Left hindlimb (tissue), 1 donor: ENCODE measurements at places on chromosomes 2 and 18.

DNA sequence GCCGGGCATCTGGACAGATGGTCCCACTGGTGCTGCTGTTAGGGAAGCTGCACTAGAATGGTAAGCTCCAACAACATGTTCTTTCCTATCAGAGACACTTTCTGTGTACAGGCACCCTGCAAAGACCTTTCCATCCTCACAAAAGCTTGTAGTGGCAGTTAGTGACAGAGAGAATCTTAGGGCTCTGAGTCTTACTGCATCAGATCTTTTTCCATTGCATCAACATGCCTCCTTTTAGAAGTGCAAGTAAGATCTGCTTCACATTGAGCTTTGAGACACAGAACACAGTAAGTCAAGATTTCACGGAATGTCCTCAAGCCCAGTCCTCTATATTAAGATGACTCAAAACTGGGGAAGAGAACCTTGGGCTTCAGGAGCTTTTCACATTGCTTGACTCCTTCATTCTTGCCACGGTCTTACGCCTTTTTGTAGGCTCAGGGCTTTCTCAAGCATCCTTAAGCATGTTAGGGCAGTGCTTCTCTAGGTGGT, 52.6 kb downstream of the ARL4C start:
- DNase-seq: no peak

- DNase-seq: peak; percentile 43
Observed at GRCh38 chr2:239271882-239272281, 128.9 kb downstream of the HDAC4 start.

DNA sequence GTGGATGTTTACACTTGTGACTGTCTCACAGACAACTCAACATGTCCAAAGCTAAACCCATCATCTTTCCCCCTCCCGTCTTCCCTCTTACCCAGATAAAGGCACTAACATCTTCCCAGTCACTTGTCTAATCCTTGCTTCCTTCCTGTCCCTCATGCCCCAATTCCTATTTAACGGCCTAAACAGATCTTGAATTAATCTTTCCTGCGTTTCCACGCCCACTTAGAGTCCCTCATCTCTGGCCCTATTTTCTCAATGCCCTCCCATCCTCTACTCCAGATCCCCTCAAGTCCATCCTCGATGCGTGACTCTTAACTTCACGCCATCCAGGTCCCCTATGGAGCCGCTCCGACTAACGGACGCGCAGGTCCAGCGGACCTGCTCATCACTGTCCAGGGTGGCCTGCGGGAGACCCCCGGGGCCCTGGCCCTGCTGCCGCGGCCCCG, 682 bp upstream of the SCLY start:
- DNase-seq: no peak

- DNase-seq: no peak
Observed at GRCh38 chr2:134282629-134283400, 28.9 kb downstream of the MGAT5 start.

- no peak for DNase-seq
Observed at GRCh38 chr2:178482437-178482836, 2.2 kb downstream of the PLEKHA3 start.

- no peak for DNase-seq
Observed at GRCh38 chr18:64099244-64099643, 49.6 kb downstream of the LINC00305 start.

GRCh38 chr2:17600556-17601204, 60.2 kb downstream of the VSNL1 start:
- no peak for DNase-seq

DNA sequence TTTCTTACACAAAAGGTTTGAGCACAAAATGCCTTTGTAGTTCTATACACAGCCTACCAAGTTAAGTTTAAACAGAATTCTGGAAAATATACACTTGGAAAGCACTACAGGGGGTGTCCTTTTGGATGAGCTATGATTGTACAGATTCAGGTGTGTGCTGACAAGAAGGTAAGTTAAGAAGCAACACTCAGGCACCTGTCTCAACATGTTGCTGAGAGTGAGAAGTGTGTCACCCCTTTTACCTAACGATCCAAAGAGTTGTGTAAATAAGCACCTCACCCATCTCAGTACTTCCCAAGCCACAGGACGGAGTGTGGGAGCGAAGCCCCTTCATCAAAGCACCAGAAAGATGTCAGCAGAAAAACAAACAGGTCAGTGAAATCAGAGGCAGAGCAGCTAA, 109.5 kb upstream of the DAPL1 start:
- DNase-seq: no peak

GRCh38 chr2:28336982-28337627, 55.6 kb upstream of the FOSL2 start:
- peak; percentile 25 for DNase-seq

GRCh38 chr2:176134035-176134434, 4.5 kb downstream of the HOXD8 start:
- no peak for DNase-seq

GRCh38 chr2:40348665-40349064, 103.2 kb downstream of the SLC8A1 start:
- no peak for DNase-seq

DNA sequence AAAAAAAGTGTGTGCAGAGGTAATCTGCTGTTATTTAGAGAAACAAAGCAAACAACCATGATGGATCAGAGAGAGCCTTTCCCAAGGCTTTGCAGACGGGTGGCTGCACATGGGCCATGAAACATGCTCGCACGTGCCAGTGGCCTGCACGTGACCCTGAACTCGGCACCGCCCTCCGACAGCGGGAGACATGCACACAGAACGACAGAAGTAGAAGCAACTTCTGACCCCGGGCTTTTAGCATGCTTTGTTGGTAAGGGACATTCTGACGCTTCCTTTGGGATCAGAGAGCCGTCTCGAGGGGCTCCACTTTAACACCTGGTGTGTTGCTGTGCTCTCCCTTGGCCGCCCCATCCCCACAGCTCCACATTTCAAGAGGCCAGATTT, 112.5 kb downstream of the KCNF1 start:
- DNase-seq: peak; percentile 53

- no peak for DNase-seq
Observed at GRCh38 chr2:190357600-190357999, 14.2 kb downstream of the INPP1 start.

DNA sequence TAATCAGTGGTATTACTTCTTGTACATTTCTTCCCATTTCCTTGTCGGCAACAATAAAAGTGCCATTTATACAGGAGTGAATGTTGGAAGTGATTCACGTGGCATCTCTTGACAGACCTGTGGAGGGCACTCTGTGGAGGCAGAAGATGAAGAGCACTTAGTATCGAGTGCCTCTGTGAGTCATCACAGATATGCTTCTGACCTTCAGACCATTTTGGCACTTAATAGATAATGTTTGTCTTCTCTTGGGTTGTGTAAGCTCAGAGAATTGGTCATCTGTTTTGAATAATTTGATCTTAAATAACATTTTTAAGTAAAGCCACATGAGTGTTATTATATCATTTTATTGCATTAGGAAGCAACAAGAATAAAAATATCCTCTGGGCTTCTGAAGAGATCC, 305.5 kb downstream of the PTPRM start:
- DNase-seq: no peak

DNA sequence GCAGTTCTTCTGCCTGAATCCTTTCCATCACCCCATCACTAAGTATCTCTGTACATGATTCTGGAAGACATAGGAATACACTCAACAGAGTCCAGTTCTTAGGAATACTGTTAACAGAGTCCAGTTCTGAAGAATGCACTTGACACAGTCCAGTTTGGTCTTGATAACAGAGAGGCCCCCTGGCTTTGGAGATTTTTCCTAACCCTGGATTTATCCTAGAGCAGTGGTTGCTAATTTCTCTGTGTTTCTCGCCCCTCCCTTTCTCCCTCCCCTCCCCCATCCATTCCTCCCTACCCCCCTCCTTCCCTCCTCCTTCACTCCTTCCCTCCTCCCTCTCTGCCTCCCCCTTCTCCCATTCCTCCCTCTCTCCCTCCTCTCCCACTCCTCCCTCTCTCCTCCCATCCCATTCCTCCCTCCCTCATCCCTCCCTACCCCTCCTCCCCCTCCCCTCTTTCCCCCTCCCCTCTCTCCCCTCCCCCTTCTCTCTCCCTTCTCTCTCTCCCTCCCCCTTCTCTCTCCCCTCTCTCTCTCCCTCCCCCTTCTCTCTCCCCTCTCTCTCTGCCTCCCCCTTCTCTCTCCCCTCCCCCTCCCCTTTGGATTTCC, 105.4 kb downstream of the RTN4 start:
- no peak for DNase-seq

- DNase-seq: peak; percentile 23
Observed at GRCh38 chr2:232980683-232981082, 32.4 kb downstream of the NGEF start.

DNA sequence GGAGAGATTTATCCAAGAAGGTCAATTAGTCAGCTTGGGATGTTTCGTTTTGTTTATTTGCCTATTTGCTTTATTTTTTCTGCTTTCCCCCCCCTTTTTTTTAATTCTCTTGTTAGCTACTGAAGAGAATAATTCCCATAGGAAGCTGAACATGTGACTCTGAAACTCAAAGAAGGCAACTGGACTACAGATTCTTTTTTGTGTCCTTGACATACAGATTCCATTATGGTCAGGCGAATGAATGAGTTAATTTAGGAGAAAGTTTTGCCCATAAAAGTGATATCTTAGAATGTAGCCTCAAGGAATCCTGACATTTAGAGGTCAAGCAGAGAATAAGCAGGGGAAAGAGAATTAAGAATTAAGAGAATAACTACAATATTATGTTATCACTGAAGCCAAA, 514.2 kb upstream of the LINC00305 start:
- DNase-seq: no peak

GRCh38 chr18:58288921-58289797, 245.1 kb downstream of the NEDD4L start:
- no peak for DNase-seq

GRCh38 chr2:157489983-157490382, 46.1 kb upstream of the CYTIP start:
- no peak for DNase-seq

DNA sequence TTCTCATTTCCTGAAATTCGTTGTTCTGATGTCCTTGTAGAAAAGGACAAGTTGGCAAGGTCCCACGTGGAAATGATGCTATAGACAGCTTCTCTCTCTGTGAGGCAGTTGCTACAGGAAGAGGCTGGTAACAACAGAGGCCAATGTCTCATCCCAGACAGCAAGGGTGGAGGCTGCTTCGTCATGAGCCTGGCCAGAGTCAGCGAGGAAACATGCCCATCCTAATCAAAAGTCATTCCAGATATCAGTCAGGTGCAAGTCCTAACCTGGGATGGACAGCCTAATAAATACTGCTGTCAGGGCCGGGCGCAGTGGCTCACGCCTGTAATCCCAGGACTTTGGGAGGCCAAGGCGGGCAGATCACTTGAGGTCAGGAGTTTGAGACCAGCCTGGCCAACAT, 6.4 kb upstream of the SMAD7 start:
- peak; percentile 12 for DNase-seq

DNA sequence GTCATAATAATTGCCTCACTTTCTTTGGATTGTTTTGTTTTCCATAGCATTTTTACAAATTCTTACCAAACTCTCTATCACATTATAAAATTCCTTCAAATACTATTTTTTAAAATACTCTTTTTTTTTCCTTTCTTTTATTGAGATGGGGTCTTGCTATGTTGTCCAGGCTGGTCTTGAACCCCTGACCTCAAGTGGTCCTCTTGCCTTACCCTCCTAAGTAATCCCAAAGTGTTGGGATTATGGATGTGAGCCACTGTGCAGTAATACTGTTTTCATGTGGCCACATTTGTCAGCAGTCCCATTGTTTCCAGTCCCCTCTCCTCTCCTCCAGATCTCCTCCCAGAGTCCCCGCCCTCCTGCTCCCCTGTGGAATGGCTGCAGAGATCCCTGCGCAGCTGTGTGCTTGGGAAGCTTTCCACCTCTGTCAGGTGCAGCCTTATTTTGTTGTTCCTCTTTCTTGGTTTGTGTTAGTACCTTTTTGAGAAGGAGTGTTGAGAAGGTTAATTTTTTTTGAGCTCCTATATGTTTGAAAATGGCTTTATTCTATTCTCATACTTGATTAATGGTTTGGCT, 227.3 kb downstream of the LOXHD1 start:
- no peak for DNase-seq

- DNase-seq: no peak
Observed at GRCh38 chr18:25456334-25457010, 104.5 kb upstream of the ZNF521 start.

GRCh38 chr2:203490391-203490790, 44.7 kb downstream of the RAPH1 start:
- DNase-seq: no peak
